ENCODE measurements at places on chromosomes 6 and 20.
A peak's percentile ranks its signal among the peaks of the same experiment; 100 is the strongest.

GRCh38 chr6:34474754-34475153, 8.9 kb downstream of the PACSIN1 start:
- no peak for DNase-seq

GRCh38 chr20:61123751-61124368, 128.2 kb upstream of the CDH4 start:
- DNase-seq: no peak

DNA sequence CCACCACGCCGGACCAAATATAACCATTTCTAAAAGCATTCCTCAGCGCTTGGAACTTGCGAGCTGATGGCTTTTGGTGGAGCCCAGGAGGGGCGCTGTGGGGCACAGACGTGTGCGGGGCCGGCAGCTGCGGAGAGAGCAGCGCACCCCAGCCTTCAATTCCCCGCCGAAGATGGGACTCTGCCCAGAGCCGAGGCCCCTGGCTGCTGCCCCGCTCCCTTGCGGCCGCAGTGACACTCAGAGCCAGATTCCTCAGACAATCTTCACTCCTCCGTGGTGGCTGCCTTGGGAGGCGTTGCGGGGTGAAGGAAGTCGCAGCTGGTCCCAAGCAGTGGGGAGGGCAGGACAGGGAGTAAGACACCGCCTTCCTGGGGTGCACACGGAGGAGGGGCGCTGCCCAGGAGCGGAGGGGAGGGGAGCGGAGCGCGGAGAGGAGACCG, 87.7 kb downstream of the TMEM242 start:
- peak; percentile 58 for DNase-seq

- DNase-seq: no peak
Measured at GRCh38 chr20:31818376-31818908, 714 bp upstream of the MYLK2 start.

- no peak for DNase-seq
Measured at GRCh38 chr6:25499615-25500235, 152.3 kb upstream of the SCGN start.

GRCh38 chr6:39889229-39889628, 45.0 kb downstream of the MOCS1 start:
- DNase-seq: no peak

DNA sequence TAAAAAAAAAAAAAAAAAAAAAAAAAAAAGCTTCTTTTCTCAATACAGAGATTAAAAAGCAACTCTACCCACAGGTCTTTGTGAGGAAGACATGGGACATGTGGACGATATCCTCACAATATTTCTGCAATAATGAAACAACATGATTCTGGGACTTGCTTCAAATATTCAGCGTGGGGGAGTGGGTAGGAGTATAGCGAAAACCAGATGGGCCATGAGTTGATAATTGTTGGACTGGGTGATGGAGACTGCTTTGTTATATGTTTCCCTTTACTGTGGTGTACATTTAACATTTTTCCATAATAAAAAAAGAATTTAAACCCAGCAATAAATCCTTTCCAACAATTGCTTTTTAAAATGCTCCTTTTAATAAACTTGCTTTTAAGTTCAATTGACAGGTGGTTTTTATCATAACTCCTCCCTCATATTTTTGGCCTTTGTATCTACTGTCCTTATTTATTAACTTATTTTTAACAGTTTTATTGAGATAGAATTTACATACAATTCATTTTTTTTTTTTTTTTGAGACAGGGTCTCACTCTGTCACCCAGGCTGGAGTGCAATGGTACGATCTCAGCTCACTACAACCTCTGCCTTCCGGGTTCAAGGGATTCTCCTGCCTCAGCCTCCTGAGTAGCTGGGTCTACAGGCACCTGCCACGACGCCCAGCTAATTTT, 40.4 kb upstream of the ARFGEF2 start:
- DNase-seq: no peak

DNA sequence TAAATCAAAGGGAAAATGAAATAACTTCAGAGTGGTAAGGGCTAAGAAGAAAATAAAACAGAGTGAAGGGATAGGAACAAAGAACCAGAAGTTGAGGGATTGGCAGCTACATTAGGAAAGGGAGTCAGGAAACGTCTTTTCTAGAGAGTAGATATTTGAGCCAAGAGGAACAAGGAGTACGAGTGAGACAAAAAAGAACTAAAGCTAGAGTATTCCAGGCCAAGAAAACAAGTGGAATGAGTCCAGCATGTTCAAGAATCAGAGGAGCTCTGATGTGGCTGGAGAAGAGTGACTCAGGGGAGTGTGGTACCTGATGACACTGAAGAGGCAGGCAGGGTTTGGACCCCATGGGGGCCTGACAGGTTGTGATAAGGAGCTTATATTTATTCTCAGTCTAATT, 66.3 kb downstream of the CEP162 start:
- DNase-seq: no peak

DNA sequence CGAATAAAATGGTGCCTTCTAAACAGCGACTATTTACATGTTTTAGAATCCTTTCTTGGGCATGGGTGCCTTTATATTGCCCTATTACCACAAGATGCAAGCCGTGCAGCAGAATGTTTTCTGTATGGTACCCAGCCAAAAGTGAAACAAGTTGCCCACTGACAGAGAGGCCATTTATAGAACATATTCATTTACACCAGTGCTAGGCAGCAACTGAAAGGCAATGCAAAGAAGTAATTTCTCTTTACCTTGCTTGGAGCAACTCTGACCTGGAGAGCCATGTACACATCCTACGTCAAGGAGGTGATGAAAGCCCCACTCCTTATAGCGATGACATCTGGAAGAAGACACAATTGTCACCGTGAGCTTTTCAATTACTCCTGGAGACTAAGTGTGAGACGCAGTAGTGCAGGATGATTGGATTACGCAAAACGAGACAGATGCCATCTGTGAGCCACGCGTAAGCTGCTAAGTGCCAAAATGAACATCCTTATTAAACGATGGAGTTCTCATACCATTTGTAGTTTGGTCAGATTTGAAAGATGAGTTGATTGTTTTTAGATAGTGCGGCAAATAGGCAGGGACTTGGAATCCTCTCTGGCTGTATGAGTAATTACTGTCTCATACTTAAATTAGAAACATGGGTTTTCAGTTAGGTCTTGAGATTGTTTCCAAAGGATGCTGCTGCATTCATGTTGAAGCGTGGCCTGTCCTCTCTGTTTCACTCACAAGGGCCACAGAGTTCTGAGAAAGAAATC, at the start of gene TMEM244:
Gene TMEM244 (minus strand): TSS at position 408 of the 758 bp plus-strand sequence. CDS start 127 bp downstream, at position 281.
- no peak for DNase-seq

- DNase-seq: no peak
Measured at GRCh38 chr6:89859744-89860143, 30.1 kb downstream of the CASP8AP2 start.

- no peak for DNase-seq
Measured at GRCh38 chr6:27642744-27643456, 170.0 kb upstream of the ZNF184 start.

DNA sequence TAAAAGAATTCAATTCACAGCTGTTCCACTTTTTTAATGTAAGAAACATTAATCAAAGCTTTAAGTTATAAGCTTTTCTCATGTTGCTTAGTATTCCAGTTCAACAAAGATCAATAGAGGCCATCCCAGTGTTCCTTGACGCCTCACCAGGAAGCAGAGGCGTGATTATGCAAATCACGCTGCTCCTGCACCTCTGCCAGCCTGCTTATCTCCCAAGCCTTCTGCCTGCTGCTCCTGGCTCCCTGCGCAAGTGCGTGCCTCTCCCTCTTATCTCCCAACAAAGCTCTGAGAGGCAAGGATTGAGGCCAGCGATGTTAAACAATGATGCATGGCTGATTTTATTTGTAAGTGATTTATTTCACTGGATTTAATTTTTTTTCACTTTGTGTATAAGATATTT, 42.8 kb downstream of the INSM1 start:
- DNase-seq: no peak

DNA sequence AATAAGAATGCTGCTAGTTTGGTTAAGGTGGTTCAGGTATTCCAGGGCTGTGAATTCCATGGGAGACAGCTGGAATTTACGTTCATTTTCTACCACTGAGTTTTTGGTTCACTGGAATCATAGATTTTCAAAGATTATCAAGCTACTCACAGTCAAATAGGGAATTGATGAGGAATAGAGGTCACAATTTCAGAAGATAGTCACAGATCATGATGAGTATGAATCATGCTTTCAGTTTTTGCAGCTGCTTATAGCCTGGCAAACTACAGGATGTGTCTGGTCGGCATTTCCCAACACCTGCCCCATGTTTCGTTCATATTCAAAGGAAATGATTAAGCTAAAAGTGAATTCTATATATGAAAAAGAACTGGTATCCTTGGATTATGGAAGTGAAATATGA, 58.7 kb downstream of the BCKDHB start:
- DNase-seq: no peak

DNA sequence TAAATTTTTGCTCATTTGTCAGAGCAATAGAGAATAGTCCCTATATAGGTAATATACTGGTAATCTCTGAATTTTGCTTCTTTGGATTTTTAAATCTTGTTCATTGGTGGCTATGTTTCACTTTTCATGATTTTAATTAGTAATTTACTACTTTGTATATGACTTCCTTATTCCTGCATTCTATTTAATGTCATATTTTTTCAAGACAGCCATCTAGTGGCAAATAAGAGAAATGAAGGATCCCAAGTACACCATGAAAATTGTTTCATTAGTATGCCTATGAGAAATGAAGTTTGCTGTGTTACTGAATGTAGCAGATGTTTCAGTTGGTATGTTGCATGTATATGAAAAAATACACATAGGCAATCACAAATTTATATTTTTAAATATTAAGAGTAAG, 82.4 kb downstream of the ZNF292 start:
- DNase-seq: no peak

- DNase-seq: no peak
Measured at GRCh38 chr20:62933966-62934365, 4.0 kb upstream of the GID8 start.

GRCh38 chr6:10416863-10417641, 2.2 kb upstream of the TFAP2A start:
- no peak for DNase-seq

GRCh38 chr6:111926731-111927302, 53.6 kb upstream of the FYN start:
- no peak for DNase-seq

DNA sequence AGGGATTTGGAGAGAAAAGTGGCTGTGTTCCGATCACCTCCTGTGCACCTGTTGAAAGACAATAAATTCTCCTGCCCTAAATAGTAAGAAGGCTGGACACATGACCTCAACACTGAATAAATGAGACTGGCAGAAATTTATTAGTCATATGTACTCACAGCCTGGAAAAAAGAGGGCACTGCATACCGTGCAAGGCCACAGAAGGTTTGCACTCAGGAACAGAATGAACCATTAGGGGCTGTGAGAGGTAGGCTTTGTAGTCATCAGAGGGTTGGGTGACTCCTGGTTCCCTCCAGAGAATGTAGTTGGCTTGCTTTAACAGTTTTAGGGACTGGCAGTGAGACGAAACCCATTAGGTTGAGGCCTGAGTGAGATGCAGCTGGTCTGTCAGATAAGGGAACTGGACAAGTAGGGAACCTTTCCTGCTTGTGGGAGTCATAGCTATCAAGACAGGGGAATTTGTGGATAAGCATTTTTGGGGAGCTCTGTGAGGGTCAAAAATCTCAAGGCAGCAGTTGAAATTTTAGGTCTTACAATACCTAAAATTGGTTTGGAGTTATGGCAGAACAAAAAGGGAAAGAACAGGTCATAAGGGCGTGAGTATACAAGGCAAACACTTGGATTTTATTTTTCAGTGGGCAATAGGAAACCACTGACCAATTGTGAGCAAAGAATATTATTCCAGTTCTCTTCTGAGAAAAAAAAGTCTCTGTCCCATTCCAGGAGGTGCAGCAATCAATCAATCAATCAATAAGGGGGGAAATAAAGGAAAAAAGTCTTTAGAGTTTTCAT, 67.9 kb upstream of the BTN3A2 start:
- no peak for DNase-seq

DNA sequence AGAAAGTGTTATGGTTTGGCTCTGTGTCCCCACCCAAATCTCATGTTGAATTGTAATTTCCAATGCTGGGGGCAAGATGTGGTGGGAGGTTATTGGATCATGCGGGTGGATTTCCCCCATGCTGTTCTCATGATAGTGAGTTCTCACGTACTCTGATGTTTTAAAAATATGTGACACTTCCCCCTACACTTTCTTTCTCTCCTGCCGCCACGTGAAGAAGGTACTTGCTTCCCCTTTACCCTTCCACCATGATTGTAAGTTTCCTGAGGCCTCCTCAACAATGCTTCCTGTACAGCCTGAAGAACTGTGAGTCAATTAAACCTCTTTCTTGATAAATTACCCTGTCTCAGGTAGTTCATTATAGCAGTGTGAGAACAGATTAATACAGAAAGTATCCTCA, 150.8 kb downstream of the TMEM200A start:
- no peak for DNase-seq

GRCh38 chr20:5046656-5047339, 45.5 kb upstream of the SLC23A2 start:
- DNase-seq: no peak

GRCh38 chr6:137873273-137873762, 6.3 kb downstream of the TNFAIP3 start:
- DNase-seq: no peak

GRCh38 chr6:3408665-3409064, 48.2 kb downstream of the SLC22A23 start:
- DNase-seq: no peak

- DNase-seq: no peak
Measured at GRCh38 chr6:155088856-155089255, 93.7 kb downstream of the TIAM2 start.

DNA sequence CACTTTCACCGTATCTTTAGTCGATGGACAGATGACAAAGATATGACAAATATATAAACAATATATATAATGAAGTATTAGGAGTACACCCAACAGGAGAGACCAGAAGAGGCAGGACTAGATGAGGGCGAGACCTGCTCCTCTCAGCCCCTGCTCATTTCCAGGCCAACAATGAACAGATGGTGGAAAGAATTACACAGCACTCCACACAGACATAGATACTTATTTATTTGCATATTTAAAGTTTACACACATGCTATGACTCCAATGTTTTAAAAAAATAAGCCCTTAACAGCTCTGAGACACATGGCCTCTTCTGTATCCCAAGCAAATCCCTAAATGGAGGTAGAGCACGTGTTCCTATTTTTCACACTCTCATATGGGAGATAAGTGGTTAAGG, 10.4 kb downstream of the FAM210B start:
- no peak for DNase-seq

- no peak for DNase-seq
Measured at GRCh38 chr20:24395151-24395550, 74.3 kb upstream of the SYNDIG1 start.

DNA sequence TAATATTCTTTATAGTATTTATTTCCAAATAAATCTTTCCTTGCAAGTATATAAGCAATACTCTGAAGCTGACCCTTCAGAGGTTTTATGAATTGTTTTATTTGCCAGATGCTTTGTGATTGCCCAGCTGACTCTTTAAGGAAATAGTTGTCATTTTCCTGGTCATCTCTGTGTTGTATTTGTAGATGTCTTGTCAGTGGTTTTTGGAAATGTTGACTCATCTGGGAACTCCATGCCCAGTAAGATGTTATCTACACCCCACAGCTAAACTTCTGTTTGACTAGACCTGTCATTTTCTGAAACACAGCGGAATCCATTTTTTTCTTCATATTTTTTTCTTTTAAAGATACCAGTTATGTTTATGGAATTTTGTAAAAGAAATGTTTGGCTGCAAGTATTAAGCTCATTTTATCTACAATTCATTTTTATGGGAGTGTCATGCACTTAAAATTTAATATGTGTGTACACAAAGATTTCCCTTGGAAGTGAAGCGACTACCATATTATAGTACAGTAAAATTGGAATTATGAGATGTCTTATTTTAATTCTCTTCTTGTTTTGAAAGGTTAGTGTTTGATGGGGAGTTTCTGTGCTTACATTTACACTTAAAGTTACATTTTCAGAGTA, 491.0 kb downstream of the NKAIN2 start:
- no peak for DNase-seq

GRCh38 chr20:33444797-33445560, 1.4 kb upstream of the SNTA1 start:
- peak; percentile 30 for DNase-seq

All from activated CD4-positive, alpha-beta T cell treated with anti-CD3 and anti-CD28 coated beads, Interleukin-2, amount 50 U/mL, for 1 hour (primary cell).